ENCODE measurements at places on chromosomes 2 and 18.

GRCh38 chr2:189836644-189837043 lies 52.4 kb downstream of the PMS1 start:
- DNase-seq = no peak
- peaks cover 8% of the 10 kb centered on the region for H3K4me1 ChIP-seq
- no peak overlapping the region for H3K4me3 ChIP-seq
- H3K27me3 ChIP-seq = no peaks in the 10 kb centered on the region
- H3K27ac ChIP-seq = no peak overlapping the region

GRCh38 chr2:120871881-120872620 lies 136.4 kb downstream of the GLI2 start:
- peaks cover 3% of the 10 kb centered on the region for H3K36me3 ChIP-seq
- no peak overlapping the region for H3K4me3 ChIP-seq
- peaks cover 58% of the 10 kb centered on the region for H3K27me3 ChIP-seq

DNA sequence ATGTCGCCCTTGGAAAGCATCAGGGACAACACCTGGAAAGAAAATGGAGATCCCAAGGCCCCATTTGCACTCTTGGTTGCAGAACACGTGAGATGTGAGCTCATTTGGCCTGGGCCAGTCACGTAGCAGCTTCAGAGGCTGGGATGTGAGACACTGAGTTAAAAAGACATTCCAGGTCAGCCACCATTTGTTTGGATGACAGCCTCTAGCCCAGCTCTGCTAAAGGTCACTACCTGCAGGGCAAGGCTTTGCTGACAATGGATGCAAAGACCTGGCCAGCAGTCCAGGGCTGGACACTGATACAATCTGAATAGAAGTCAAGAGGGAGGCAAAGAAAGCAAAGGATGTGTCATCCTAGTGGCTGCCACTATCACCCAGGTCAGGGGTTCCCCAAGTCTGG lies 83.9 kb upstream of the LRPPRC start:
- H3K27me3 ChIP-seq = peaks cover 4% of the 10 kb centered on the region
- no peak for DNase-seq

DNA sequence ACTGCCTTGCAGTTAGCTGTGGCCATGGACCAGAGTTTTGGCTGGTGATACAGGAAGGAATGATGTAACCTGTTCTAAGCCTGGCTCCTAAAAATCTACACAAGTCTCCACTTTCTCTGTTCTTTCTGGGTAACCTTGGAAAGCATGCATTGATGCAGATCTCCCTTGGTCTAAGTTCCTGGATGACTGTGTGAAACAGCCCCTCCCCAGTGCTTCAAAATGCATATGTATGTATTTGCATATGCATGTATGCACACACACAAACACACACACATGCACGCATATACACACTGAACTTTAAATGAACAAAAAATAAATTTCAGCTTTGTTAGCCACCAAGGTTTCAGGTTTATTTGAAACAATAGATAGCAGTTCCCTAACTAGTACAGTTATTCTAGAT lies 296.1 kb downstream of the OSR1 start:
- peaks cover 6% of the 10 kb centered on the region for H3K4me1 ChIP-seq
- H3K36me3 ChIP-seq = no peaks in the 10 kb centered on the region
- no peak overlapping the region for H3K27ac ChIP-seq
- H3K27me3 ChIP-seq = no peaks in the 10 kb centered on the region
- DNase-seq = no peak

GRCh38 chr2:199977984-199978415 lies 22.6 kb downstream of the MAIP1 start:
- H3K4me3 ChIP-seq = no peak overlapping the region
- peaks cover 5% of the 10 kb centered on the region for H3K27me3 ChIP-seq
- H3K27ac ChIP-seq = no peak overlapping the region
- DNase-seq = no peak

DNA sequence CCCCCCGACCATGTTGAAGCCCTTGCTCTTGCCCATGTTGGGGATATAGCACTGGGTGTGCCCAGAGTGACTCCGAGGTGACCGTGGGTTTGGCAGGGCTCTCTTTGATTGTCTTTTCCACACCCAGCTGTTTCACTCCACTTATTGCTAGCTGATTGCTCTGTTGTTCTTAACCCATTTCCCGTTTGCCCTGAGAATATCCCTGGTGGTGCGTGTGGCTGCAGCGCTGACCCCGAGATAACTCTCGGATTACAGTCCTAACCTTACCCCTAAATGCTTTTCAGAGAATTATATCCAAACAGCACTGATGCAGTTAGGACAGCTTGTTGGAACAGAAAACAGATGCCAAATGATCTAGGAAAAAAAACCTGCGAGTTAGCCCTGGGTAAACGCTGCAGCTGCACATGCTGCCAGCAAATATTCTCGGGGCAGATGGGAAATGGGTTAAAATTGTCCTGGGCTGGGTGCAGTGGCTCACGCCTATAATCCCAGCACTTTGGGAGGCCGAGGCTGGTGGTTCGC lies 34.3 kb upstream of the SNORC start:
- H3K27ac ChIP-seq = peak overlapping the region; percentile 80
- H3K27me3 ChIP-seq = no peaks in the 10 kb centered on the region
- no peak for DNase-seq
- H3K36me3 ChIP-seq = peaks cover 25% of the 10 kb centered on the region
- H3K4me3 ChIP-seq = no peak overlapping the region

GRCh38 chr18:34643989-34644388 lies 66.1 kb upstream of the DTNA start:
- H3K27me3 ChIP-seq = peaks cover under 1% of the 10 kb centered on the region
- no peaks in the 10 kb centered on the region for H3K36me3 ChIP-seq
- no peak overlapping the region for H3K27ac ChIP-seq

GRCh38 chr2:48412443-48413250 lies 117.3 kb upstream of the STON1 start:
- DNase-seq = no peak
- H3K4me1 ChIP-seq = peaks cover 20% of the 10 kb centered on the region
- H3K4me3 ChIP-seq = no peak overlapping the region
- peaks cover 13% of the 10 kb centered on the region for H3K27me3 ChIP-seq
- H3K27ac ChIP-seq = no peak overlapping the region
- peaks cover 3% of the 10 kb centered on the region for H3K36me3 ChIP-seq

DNA sequence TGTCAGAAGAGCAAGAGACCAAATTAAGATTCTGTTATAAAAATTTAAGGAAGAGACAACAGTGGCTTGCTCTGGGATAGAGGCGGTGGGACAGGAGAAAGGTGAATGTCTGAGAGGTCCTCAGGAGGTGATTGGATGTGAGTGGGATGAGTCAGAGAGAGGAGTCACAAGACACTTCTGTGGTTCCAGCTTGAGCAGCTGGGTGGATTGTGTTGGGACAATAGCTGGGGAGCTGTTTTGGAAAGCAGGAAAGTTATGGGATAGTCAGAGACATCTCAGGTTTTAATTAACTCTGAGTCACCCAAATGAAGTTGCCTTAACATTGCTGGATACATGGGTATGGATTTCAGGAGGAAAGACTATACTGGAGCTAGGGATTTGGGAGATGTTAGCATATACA lies 218.0 kb upstream of the TRIB2 start:
- H3K27me3 ChIP-seq = no peaks in the 10 kb centered on the region
- peaks cover 77% of the 10 kb centered on the region for H3K4me1 ChIP-seq
- no peaks in the 10 kb centered on the region for H3K36me3 ChIP-seq
- peak overlapping the region; percentile 90 for H3K27ac ChIP-seq
- H3K4me3 ChIP-seq = peak overlapping the region; percentile 62
- no peak for DNase-seq
